ENCODE measurements at places on chromosomes 11 and 22.

DNA sequence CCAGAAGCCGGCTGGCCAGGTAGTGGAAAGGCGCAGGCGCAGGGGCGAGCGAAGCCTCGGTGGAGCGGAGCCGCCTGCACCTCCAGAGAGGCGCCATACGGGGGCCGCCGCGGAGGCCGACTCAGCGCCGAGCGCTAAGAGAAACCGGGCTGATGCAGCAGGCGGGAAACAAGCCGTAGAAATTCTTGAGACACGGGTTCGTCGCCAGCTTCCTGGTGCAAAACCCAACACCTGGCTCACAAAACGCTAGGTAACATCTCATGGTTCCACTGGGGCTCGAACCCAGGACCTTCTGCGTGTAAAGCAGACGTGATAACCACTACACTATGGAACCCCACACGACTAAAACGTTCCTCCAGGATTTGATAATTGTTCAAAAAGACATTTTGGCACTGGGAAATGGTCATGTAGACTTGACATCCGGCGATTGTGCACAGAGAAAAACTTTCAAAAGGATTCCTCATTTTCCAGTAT lies 39.1 kb downstream of the OR4D9 start:
- DNase-seq: peak; percentile 92

DNA sequence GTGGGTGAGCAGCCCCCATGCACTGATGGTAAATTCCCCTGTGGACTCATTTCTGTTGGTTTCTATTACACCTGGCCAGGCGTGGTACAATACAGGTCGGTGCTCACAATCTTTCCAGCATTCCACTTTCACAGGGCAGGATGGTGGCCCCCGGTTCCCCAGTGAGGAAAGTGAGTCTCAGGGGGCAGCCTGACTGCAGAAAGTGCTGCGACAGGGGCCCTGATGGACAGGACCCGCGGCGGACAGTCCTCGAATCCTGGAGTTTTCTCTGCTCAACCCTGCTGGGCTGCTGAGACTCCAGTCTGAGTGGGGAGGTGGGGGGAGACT lies 3.1 kb upstream of the PGGHG start:
- DNase-seq: no peak

GRCh38 chr22:19109198-19110063 lies 12.8 kb downstream of the DGCR2 start:
- peak; percentile 46 for DNase-seq

DNA sequence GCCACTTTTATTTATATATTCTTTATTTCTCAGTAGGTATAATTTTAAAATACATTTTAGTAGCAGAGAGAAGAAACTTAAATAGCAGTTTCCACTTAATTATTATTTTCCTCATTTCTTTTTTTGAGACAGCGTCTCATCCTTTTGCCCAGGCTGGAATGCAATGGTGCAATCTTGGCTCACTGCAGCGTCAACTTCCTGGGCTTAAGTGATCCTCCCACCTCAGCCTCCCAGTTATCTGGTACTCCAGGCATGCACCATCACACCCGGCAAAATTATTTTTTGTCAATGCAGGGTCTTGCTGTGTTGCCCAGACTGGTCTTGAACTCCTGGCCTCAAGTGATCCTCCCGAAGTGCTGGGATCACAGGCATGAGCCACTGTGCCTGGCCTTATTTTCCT lies 38.3 kb downstream of the ATG13 start:
- DNase-seq: no peak

GRCh38 chr11:113675565-113675964 lies 30.5 kb downstream of the TMPRSS5 start:
- no peak for DNase-seq

GRCh38 chr22:37777122-37777687 lies 30.5 kb upstream of the GCAT start:
- no peak for DNase-seq

- DNase-seq: no peak
Measured at GRCh38 chr11:75293903-75294302, 53.3 kb downstream of the TPBGL start.

- no peak for DNase-seq
Measured at GRCh38 chr11:11038782-11039181, 180.9 kb upstream of the ZBED5 start.

- DNase-seq: no peak
Measured at GRCh38 chr22:45612940-45613339, 58.7 kb upstream of the ATXN10 start.

DNA sequence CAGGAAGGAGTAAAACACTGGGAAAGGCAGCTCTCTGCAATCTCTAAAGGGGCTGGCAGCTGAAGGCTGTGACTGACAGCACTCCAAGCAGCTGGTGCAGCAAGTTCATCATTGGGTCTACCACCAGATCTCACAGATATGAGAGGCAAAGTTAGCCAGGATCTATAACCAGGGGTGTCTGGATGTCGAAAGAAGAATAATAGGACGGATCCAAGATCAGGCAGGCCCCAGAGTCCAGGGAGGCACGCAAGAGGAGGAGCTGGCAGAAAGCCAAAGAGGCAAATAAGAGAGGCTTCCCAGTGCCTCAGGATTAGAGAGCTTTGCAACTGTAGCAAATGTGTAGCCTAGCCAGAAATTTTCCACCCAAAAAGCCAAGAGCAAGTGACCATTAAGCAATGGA lies 77.1 kb downstream of the RBMXL2 start:
- no peak for DNase-seq

DNA sequence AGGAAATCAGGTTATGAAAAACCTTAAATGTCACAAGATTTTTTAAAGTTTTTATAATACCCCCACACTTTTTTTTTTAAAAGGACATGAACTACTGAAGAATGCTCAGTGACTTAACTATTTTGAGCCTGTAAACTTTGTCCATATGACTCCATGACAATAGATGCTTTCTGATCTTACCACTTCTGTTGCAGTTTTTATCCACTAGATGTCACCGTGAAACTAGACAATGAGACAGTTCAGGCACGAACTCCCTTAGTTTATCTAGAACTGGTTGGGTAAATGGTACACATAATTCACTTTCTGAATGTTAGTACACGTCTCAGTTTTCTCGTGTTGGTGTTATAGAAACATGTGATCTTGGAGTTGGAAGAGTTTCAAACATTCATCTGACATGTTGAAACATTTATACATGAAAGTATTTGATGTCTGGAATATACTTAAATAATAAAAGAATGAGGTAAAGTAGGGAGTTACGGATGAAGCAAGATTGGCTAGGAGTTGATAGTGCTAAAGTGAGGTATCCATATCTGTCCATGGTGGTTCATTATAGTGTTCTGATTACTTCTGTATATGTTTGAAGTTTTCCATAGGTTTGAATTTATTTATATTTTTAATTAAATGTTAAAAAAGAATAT lies 8.1 kb downstream of the CCDC15 start:
- no peak for DNase-seq

DNA sequence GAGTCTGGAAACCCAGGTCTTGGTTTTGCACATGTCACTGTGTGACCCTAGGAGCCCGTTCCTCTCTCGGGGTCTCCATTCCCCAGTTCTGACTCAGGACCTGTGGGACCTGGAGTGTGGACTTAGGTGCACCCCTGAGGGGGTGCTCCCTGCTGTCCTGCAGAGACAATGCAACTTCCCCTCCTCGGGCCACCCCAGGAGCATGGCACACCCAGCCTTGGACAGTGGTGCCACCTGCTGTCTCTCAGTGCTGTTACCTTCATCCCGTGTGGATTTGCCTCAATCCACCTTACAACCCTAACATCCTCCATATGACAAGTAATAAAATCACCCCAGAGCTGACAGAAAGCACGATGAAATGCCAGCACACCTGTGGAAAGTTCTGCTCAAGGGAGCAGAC lies 27.5 kb upstream of the CRYBB3 start:
- peak; percentile 38 for DNase-seq

DNA sequence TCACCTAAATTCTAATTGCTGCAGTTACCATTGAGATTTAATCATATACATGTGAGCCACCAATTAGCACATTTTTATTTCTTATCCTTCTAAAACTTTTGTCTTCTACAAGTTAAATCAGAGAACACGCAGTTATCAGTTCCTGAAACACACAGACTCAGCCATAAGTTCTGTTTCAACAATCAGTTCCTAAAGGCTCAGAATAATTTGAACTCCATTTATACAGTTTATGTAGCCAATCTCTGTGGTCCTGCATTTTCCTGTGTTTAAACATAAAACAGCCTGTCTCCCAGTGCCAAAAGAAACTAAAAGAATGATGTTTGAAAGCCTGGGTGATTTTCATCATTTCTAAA lies 2.9 kb downstream of the PLAAT3 start:
- no peak for DNase-seq

DNA sequence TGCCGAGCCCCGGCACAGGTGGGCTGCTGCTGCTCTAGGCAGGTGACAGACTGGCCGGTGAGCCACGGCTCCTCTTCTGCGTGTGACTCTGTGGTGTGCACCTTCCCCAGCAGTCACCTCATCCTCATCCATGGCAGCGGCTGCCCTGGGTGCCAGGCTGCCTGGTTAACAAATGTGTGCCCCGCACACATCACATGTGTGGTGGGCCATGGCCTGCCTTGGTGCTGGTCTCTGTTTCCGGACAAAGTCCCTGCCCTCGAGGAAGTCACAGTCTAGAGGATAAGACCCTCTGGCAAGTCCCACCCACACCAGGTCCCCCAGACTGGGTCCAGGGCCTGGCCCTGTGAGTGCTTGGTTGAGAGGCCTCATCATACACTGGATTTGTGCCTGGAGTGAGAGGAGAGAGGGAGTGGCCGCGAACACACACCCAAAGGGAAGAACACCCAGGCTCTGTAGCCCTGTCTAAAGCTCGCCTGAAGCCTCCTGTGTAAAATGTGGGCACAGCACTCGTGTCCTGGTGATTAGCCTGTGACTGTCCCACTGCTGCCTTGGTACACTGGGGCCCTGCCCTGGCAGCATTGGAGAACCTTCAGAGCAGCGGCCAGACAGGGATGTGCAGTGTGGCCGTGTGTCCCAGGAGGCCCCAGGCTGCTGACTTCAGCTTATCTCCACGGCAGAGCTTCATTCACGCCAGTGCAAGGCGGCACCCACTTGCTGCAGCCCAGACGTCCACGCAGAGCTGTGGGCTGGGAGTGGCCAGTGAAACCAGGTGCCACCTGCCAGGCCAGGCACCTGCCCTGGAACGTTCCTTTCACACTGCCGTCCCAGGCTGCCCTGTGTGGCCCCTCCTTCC lies 269.9 kb downstream of the TBC1D22A start:
- DNase-seq: no peak

- DNase-seq: no peak
Measured at GRCh38 chr11:25710975-25711374, 621.0 kb upstream of the ANO3 start.

DNA sequence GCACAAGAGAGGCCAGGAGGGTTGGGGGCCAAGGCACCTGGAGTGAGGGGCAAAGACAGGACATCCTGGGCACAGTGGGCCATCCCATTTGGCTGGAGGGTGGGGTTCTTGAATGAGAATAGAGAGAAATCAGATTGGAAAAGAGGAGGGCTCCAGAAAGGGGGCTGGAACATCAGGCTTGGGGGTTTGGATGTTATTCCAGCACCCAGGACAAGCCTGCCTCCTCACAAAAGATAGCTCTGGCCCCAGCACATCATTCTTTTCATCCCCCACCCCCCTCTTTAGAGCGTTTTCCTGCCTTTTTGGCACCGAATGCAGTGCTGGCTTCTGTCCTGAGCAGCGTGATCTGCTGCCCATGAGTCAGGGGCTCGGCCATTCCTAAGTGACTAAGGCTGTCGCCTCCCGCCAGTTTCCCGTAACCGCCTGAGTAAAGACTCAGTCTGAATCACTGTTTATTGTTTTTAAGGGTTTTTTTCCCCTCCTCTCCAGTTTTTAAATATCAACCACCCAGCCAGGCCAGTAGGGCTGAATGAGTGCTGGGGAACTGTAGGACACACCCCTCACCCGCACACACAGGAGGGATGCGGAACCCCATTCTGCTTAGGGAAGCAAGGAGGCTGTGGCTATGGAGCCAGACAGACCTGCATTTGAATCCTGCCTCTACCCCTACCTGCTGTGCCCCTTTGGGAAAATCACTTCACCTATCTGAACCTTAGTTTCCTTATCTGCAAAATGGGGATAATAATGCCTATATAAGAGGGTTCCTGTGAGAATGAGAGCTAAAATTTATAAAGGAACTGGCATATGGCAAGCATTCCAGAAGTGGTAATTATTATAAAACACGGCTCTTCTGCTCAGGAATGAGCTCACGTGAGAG lies 32.4 kb upstream of the NAV2 start:
- DNase-seq: no peak

- no peak for DNase-seq
Measured at GRCh38 chr11:30760345-30760744, 174.2 kb upstream of the MPPED2 start.

DNA sequence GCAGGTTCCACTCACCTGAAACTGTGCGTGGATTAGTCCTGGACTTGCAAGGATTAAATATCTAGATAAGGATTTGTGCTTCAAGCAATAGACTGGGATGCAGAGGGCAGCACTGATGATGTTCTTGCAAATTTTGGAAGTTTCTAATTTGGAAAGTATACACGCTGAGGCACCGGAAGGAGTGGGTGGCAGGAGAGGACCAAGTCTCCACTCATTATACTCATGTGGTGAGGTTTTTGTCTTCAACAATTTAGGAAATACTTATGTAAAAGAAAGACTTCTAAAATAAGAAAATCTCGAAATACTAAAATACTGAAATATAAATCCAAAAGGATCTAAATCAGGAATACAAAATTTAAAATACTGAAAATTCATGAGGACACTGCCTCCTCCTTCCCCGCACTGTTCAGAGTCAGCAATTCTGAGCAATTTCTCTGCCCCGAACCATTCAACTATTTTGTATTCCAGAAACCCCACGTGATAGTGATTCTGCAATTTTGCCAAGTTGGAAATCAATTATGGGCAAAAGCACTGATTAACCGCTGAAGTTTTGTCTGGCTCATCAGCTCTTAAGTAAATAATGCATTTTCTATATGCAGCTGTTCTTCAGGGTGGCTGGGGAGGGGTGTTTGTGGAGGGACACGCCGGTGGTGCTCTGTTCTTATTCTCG lies 47.0 kb upstream of the CLMP start:
- DNase-seq: no peak

DNA sequence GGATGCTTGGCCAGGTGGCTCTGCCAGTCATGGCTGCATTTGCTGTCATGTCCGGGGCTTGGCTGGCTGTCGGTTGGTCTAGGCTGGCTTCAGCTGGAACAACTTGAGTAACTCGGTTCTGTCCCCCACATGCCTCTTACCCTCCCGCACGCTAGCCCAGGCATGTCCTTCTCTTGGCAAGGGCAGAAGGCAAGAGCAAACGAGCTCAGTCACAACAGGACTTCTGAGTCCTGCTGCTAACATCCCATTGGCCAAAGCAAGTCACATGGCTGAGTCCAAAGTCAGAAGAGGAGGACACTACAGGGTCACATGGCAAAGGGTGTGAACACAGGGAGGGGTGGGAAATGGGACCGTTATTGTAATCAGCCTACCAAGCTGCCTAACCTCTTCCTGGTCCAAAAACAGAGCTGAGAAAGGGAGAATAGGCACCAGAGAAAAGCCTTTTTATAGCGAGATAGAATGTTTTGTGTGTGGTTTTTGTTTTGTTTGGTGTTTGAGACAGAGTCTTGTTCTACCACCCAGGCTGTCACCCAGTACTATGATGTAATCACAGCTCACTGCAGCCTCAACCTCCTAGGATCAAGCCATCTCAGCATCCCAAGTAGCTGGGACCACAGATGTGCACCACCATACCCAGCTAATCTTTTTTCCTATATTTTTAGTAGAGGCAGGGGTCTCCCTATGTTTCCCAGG lies 81.9 kb downstream of the MN1 start:
- DNase-seq: no peak
